ENCODE measurements at places on chromosomes 16 and 17.

DNA sequence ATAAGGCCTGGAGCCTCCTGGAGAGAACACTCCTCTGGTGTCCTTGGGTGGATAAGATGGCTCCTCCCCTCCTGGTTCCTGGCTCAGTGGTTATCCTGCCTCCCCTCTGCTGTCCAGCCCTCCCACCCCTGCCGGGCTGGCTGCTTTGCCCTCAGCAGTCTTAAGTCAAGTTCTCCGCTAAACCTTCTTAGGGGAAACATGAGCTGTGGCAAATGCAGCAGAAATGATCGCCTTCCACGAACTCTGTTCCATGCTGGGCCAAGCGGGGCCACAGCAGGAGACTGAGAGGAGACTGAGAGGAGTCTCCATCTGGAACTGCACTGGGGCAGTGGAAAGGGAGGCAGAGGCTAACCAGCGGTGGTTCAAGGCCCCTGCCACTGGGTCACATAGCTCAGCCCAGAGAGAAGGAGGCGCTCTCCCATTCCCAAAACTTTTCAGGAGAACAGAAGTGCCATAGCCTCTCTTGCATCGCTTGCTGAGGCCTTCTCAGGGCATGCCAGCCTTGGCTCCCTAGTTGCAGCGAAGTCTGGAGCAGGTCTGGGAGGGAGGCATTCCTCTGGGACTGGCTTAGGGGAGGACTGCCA, 26.9 kb downstream of the TNS4 start:
- no peak for DNase-seq

- DNase-seq = no peak
These were observed 129.2 kb upstream of the TOM1L1 start for GRCh38 chr17:54771409-54771915.

- no peak for DNase-seq
These were observed 2.3 kb downstream of the SLC38A8 start for GRCh38 chr16:84040226-84040822.

- DNase-seq = peak; percentile 31
These were observed at the start of gene NOG for GRCh38 chr17:56593646-56594319. Gene NOG (plus strand): TSS chr17:56593699. CDS start chr17:56594224, 525 bp downstream.

Data from AG09319 (cell line).